ENCODE measurements at places on chromosomes 6 and 20. TPM values are rescaled to one million over a fixed set of nuclear protein-coding genes. Genes with fewer than 3 reads are reported as not detected.

Gene GSTA1
- not detected for total RNA-seq

Gene LY6G6F
- not detected for total RNA-seq

Gene C6orf52
- 0.89 TPM for total RNA-seq

Gene PLEKHG1
- 1.2 TPM for total RNA-seq

Gene MYB
- 0.45 TPM for total RNA-seq

Gene DEFB124
- total RNA-seq, result not detected

Gene OARD1
- 8.8 TPM for total RNA-seq

Gene DDX43
- 0.84 TPM for total RNA-seq

Gene BPIFB2
- not detected for total RNA-seq

Gene NKX2-2
- not detected for total RNA-seq

Gene GRIK2
- 0.15 TPM for total RNA-seq

Gene ALDH5A1
- total RNA-seq, result 0.17 TPM

Gene GPR6
- not detected for total RNA-seq

Gene MACROD2
- total RNA-seq, result not detected

Gene ULBP2
- total RNA-seq, result 6.6 TPM

Gene PACSIN1
- total RNA-seq, result not detected

Gene NKAIN4
- not detected for total RNA-seq

Data from bronchus fibroblast of lung (primary cell).